ENCODE measurements at places on chromosomes 13 and 19.

- no peak for DNase-seq
Observed at GRCh38 chr19:24062190-24062589, 24.8 kb upstream of the ZNF254 start.

DNA sequence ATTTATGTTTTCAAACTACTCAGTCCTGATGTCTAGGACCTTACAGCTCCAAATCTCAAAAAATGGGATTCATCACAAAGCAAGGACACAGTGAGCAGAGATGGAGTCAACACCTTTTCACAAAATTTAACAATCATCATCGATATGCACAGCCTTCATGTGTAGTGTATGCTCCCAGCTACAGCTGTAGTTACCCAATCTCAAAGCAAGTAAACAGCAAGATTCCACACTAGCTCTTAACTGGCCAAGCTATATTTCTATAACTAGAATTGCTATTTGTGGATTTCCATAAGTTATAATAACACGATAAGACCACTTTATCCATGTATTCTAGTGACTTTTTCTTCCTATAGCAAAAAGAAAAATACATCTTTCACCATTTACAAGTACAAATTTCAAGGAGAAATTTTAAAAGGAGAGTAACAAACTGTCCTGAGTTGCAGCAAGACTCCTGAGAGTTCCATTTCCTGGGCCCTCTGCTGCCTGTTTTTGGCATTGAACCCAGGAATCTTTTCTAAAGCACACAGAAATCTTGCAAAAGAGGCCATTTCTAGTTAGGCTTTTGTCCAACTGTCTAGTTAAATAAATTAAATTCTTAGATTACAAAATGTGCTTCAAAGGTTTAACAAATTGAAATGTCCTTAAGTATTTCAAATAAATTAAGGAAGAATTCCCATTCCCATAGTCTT lies 460.6 kb downstream of the FGF14 start:
- DNase-seq: peak; percentile 6

- no peak for DNase-seq
Observed at GRCh38 chr19:34325981-34326787, 38.8 kb upstream of the GPI start.

- DNase-seq: no peak
Observed at GRCh38 chr13:43494206-43494605, 292.6 kb downstream of the ENOX1 start.

DNA sequence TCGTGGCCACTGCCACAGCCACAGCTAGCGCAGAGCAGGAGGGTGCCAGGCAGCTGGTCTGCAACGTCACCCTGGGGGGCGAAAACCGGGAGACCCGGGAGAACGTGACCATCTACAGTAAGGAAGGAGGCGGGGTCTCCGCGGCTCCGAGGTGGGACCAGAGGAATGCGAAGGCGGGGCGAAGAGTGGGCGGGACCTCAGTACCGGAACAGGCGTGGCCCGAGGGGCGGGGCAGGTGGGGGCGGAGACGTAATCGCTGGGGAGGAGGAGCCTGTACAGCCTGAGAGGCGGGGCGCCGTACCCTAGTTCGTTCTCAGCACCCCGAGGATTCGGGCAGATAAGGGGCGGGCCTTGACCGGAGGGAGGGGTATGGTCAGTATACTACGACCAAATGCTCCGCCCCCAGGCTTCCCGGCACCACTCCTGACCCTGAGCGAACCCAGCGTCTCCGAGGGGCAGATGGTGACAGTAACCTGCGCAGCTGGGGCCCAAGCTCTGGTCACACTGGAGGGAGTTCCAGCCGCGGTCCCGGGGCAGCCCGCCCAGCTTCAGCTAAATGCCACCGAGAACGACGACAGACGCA lies 2.5 kb downstream of the ICAM5 start:
- DNase-seq: peak; percentile 93

DNA sequence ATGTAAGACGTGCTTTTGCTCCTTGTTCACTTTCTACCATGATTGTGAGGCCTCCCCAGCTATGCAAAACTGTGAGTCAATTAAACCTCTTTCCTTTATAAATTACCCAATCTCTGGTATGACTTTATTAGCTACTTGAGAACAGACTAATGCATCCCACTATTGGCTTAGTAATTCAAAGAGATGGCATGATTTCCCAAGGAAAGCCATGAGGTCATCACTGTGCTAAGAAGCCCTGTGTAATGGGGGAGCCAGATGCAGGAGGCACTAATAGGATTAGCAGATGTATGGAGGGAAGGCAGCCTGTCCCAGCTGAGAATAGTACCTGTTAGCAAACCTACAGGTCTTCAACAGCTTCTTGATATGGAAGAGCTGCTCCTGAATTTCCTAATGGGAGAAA lies 38.1 kb downstream of the RUBCNL start:
- no peak for DNase-seq

GRCh38 chr13:95710313-95710712 lies 33.4 kb downstream of the DNAJC3 start:
- DNase-seq: no peak

DNA sequence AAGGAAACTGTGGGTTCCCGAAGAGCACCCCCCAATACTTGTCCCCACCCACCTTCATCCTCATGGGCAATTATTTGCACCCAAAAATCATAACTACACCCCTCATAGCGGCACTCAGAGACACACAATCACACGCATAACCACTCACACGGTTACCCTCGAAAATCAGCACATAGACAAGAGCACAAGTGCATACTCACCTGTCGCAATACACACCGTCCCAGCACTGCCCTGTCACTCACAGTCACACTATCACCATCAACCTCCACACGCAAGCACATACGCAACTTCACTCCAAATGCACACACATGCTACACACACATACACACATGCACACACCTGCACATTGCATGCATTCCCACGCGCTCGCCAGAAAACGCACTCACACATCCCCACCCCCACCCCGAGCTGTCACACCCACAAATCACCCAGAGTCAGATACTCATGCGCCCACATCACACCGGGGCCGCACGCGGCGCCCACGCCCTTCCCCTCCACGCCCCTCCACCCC lies 535 bp downstream of the COL5A3 start:
- DNase-seq: no peak

- DNase-seq: no peak
Observed at GRCh38 chr13:78623132-78623531, 19.8 kb upstream of the POU4F1 start.

- DNase-seq: no peak
Observed at GRCh38 chr13:52882785-52883184, 34.3 kb upstream of the PCDH8 start.

DNA sequence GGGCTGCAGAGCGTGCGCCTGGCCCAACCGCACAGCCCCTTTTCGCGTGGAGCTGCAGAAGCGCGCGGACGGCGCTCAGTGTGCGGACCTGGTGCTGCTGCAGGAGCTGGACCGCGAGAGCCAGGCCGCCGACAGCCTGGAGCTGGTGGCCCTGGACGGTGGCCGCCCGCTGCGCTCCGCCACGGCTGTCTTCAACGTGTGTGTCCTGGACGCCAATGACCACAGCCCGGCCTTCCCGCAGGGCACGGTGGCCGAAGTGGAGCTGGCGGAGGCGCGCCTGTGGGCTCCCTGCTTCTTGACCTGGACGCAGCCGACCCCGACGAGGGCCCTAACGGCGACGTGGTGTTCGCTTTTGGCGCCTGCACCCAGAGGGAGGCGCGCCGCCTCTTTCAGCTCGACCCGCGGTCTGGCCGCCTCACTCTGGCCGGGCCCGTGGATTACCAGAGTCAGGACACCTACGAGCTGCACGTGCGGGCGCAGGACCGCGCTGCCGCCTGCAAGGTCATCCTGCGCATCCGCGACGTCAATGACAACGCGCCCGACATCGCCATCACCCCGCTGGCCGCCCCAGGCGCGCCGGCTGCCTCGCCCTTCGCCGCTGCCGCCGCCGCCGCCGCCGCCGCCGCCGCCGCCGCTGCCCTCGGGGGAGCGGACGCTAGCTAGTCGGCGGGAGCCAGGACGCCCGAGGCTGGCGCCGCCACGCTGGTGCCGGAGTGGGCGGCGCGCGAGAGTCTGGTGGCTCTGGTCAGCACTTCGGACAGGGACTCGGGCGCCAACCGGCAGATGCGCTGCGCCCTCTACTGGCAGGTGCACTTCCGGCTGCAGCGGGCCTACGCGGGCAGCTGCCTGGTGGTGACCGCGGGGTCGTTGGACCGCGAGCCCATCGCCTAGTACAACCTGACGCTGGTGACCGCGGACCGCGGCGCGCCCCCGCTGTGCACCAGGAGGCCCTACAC lies 172.2 kb downstream of the OLFM4 start:
- peak; percentile 78 for DNase-seq

DNA sequence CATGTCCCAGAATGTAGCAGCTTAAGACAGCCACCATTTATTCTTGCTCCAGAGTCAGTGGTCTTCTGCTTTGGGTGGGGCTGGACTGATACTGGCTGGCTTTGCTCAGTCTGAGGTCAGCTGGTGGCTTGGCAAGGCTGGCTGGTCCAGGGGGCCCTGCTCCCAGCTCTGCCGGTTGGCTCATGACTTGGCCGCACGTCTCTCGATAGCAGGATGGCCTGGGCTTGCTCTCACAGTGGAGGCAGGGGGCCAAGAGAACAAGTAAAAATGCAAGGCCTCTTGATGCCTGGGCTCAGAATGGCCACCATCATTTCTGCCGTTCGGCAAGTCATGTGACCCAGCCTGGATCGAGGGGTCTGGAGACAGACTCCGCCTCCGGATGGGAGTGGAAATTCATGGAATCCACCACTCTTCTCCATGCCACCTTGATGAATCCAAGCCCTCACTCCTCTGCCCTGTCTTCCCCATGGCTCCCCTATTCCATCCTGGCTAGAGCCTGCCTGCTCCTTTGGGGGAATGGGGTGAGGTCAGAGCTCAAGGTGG lies 13.1 kb downstream of the ACTMAP start:
- no peak for DNase-seq

- no peak for DNase-seq
Observed at GRCh38 chr13:46360604-46361003, 26.4 kb downstream of the RUBCNL start.

DNA sequence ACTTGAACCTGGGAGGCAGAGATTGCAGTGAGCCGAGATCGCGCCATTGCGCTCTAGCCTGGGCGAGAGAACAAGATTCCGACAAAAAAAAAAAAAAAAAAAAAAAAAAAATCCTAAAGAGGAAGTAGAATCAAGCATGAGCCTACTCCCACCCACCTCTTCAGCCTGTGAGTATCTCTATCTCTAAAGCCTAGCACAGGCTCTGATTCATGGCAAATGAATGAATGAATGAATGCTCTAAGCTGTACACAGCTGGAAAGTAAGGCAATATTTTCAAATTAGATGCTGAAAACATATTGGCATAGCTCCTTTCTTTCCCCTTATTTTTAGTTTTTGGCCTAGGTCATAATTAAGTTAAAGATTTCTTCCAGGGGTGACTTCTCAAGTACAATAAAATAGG lies 35.7 kb upstream of the FAM216B start:
- DNase-seq: peak; percentile 27

GRCh38 chr13:94006296-94006695 lies 473.2 kb downstream of the DCT start:
- DNase-seq: no peak

DNA sequence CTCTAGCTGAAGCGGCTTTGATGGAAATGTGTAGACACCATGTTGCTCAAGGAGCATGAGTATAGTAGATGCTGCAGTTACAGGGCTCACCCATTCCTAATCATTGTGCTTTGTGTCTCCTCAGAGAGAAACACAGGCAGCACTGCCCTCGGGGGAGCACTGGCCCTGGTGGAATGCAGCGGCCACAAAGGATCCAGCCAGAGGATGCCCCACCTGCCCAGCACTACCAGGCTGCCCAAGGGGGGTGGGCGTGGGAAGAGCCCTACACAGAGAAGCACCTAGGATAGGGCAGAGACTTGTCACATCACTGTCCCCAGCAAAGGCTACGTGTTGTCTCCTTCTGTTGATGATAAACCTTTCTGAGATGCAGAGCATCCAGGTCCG lies 9.0 kb downstream of the TUBA3C start:
- DNase-seq: no peak

DNA sequence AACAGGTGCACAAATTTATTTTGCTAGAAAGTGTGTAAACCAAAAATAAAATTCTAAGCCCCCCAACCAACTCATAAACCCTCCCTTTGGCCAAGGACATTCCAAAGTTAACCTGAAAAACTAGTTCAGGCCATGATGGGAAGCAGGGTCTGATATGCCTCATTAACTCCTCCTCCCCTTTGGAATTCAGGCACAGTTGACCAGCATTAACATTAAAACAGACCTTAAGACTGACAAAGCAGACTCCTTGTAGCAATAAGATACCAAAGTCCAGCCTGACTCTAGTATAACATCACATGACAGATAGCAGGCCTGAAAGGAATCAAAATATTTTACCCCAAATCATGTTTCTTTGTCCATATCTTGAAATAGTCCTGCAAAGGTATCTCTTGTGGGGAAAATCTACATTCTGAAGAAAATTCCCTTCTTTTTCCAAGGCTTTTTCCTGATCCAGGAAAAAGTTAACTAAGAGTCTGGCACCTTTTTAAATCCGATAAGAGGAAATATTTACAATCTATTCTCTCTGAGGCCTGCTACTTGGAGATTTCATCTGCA lies 19.7 kb downstream of the NEK5 start:
- DNase-seq: no peak

DNA sequence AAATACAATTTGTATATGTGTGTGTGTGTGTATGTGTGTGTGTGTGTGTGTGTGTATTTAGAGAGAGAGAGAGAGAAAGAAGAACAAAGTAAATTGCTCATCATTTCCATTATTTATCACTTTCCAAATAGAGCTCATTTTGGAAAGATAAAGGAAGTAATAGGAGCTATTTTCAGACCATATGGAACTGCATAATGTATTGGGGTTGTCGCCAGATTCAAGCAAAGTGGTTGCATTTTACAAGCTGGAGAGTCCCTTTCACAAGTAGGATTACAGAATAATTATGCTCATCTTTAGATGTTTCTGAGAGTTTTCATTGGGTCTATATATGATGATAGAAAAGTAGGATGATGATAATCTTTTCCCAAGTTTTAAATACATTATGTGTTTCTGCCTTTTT lies 842.7 kb upstream of the SLC10A2 start:
- no peak for DNase-seq

DNA sequence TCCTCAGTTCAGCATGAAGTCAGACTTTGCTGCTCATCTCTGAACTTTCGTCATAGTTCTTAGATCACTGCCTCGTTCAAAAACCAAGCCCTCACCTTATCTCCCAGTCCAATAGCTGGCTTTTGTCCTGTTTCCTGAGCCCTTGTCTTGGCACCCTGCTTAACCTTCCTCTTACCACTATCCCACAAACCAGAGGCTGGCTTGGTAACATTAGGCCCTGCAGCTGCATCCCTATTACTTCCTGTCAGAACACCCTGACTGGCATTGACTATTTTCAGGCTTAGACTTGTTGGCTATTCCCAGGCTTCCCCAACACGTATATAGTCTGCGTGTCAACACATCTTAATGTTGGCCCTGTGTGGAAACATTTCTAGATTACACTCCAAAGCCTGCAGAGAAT lies 172.4 kb downstream of the VWA8 start:
- DNase-seq: peak; percentile 70

DNA sequence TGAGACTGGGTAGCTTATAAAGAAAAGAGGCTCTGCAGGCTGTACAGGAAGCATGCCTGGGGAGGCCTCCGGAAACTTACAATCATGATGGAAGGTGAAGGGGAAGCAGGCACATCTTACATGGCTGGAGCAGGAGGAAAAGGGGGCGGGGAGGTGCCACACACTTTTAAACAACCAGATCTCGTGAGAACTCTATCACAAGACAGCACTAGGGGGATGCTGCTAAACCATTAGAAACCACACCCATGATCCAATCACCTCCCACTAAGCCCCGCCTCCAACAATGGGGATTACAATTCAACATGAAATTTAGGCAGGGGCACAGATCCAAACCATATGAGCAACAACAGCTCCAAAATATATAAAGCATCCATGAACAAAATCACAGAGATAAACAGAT lies 46.5 kb upstream of the GTF2F2 start:
- DNase-seq: peak; percentile 36

All from hematopoietic multipotent progenitor cell treated with erythropoietin and hydrocortisone succinate and interleukin-3 and kit ligand, for 4 days (in vitro differentiated cells).